ENCODE measurements at places on chromosomes 1 and 21.

GRCh38 chr1:48470481-48470855 is 1.5 kb downstream of the SPATA6 start:
- no peak for DNase-seq

DNA sequence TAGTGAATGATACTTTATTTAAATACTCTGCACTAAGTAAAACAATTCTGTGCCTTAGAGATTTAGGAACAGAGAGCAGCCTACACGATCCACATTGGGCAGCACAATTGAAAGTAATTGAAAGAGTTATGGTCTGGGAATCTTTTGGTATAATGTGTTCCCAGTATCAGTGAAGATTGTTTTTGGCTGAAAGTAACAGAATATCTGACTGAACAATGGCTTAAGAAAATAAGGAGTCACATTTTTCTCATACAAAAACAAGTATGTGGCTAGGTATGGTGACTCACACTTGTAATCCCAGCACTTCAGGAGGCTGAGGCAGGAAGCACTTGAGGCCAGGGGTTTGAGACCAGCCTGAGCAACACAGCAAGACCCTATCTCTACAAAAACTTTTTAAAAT is 306.2 kb downstream of the NFIA start:
- no peak for DNase-seq

GRCh38 chr1:34681480-34682451 is 73.1 kb upstream of the GJB5 start:
- no peak for DNase-seq

GRCh38 chr1:26761217-26761616 is 26.5 kb upstream of the PIGV start:
- no peak for DNase-seq

DNA sequence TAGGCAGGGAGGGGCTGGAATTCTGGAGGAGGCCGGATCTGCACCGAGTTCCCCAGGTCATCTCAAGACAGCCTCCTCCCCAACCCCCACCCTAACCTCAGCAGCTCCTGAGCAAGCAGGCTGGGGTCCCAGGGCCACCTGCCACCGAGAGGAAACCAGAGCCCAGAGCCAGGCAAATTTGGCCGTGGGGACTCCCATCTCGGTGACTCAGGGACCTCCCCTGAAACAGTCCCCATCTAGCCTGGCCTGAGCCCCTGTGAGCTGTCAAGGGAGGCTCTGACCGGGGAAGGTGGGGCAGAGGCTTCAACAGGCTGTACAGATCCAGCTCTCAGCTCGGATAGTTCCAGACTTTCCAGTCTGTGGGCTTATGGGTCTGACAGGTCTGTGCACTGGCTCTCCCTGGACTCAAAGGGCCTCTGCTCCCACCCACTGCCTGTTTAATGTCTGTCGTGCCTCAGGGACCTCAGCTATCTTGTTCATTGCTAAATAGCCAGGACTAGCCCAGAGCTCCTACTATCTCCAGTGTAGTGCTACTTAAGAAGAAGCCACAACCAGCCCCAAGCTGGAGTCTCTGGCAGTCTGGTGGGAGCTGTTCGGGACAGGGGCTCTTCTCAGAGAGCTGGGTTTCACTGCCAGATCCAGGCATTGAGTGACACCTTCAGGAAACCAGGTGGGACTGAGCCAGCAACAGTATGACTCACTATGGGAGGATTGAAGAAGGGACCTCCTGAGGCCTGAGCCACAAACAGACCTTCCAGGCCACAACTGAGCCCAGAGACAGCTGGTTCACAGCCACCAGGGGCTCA is 25.6 kb downstream of the MATN1 start:
- DNase-seq = no peak

- no peak for DNase-seq
These were observed 819 bp upstream of the GPR3 start for GRCh38 chr1:27391511-27392095.

GRCh38 chr1:209708297-209708696 is 3.7 kb downstream of the HSD11B1 start:
- DNase-seq = no peak

DNA sequence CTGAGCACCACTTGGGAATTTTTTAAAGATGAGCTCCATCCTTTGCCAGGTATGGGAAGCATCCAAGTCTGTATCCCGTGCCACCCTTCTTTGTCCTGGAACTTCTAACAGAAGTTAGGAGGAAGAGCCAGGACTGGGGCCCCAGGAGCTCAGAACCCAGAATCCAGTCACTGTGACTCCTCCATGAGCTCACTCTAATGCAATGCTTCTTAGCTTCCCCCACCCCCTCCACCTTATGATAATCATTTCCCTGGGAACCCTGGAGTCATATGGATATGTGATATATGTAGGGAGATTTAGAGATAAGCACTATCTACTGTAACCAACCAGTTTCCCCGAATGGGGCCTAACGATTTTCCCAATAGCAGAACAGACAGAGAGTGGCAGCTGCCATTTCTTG is 758 bp upstream of the SPRR5 start:
- DNase-seq = no peak

- DNase-seq = no peak
These were observed 148.0 kb upstream of the ZRANB2 start for GRCh38 chr1:71228742-71229365.

DNA sequence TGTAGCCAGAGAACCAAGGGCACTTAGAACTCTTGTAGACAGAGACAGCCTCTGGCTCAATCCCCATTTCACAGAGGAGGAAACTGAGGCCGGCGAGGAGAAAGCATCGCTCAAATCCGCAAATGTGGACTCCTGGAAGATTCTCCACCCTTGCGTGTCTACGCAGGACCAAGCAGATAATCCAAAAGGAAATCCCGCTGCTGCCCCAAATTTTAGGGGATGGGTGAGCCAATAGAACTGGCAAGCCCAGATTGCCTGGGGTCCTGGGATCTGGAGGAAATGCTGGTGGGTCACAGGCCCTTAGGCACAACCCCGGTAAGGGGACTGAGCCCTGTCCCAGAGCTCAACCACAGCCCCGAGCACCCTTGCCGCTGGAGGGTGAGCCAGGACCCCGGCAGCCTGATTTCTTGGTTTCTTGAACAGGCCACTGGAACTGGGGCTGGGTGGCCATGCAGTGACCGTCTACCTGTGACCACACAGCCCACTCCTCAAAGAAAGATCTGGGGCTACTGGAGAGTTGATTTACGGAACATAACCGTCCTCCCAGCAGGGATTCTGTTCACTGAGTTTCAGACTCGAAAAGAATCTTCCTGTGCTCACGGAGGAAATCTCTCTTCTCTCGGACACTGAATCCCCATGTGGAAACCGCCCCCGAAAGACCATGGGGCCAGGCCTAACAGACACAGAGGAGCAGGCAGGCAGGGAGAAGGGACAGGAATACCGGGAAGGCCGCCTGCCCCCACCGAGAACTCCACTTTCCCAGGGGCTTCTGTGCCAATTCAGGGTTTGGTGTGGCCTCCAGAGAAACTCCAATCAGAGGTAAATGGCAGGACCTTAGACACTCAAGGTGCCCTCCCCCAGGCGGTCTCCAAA is 238.4 kb downstream of the NPHP4 start:
- DNase-seq = no peak

- DNase-seq = no peak
These were observed 13.7 kb upstream of the MFSD2A start for GRCh38 chr1:39940980-39941871.

Measured in cortex of kidney (tissue), 1 donor.